ENCODE measurements at places on chromosomes 3 and 15.

DNA sequence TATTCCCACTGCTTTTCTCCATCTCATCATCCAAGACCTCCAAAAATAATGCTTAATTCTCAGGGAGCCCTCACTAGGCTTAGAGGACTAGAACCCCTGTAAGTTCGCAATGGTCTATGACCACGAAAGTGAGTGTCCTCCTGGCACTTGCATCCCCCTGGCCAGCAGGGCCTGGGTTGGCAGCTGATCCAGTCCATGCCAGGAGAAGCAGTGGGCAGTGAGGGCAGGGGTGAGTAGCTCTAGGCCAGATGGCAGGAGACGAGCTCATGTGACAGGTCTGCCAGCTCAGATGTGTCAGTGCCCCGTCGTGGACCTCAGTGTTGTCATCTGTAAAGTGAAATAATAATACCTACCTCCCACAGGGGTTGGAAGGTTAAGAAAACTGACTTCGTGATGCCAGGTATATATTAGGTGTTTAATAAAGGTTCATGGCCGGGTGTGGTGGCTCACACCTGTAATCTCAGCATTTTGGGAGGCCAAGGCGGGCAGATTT lies 11.1 kb downstream of the GP5 start:
- no peak for DNase-seq

- peak; percentile 65 for DNase-seq
Observed at GRCh38 chr15:94080416-94080815, 150.9 kb upstream of the MCTP2 start.

DNA sequence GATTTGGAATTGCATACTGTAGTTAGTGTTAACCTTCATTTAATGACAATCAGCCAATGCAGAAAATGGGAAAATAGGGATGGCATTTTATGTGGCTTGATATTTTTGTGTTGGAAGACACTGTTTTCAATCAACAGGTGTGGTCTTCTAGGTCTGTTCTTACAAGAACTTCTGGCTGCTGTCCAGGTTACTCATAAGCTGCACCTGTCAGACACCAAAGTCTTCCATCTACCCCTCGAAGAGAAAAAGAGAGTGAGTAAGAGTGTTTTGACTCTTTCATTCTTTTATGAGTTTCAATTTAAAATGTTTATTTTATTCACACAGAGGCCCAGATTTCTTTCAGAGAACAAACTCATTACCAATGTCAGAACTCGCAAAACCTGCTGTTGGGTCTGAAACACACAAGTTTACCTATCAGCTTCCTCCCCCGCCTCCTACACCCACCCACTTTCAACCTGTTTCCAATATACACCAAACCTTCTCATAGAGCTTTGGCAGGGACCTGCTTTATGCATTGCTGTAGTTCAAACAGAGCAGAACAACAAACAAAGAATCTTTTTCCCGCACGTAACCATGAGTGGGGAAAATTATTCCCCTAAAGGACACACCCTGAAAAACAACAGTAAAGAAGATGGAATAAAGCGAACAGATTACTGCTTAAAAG lies 767.7 kb upstream of the ALCAM start:
- no peak for DNase-seq

DNA sequence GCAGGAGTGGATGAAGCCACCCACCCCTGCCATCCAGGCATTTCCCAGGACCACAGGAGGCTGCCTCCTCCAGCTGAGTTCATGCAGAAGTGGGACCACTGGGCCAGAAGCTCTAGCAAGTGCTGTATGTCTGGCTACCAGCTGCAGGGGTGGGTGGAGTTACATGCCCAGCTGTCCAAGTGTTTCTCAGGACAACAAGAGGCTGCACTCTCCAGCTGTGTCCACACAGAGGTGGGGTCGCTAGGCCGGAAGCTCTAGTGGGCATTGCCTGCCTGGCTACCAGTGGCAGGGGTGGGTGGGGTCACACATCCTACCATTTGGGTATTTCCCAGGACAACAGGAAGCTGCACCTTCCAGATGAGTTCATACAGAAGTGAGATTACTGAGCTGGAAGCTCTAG lies 234.0 kb upstream of the PPP2R3A start:
- DNase-seq, result no peak

GRCh38 chr3:100002599-100003350 lies 111.5 kb downstream of the FILIP1L start:
- peak; percentile 91 for DNase-seq

GRCh38 chr15:100355342-100355741 lies 13.6 kb upstream of the ADAMTS17 start:
- no peak for DNase-seq

GRCh38 chr15:54011656-54012055 lies 33.4 kb downstream of the UNC13C start:
- DNase-seq, result no peak

GRCh38 chr3:169948559-169949448 lies 17.8 kb upstream of the SEC62 start:
- DNase-seq, result no peak

- DNase-seq, result peak; percentile 43
Observed at GRCh38 chr3:141240687-141241615, 9.3 kb downstream of the PXYLP1 start.

- peak; percentile 76 for DNase-seq
Observed at GRCh38 chr15:62739507-62739906, 303.0 kb upstream of the TPM1 start.

- no peak for DNase-seq
Observed at GRCh38 chr3:75059120-75059519, 444.7 kb upstream of the CNTN3 start.

DNA sequence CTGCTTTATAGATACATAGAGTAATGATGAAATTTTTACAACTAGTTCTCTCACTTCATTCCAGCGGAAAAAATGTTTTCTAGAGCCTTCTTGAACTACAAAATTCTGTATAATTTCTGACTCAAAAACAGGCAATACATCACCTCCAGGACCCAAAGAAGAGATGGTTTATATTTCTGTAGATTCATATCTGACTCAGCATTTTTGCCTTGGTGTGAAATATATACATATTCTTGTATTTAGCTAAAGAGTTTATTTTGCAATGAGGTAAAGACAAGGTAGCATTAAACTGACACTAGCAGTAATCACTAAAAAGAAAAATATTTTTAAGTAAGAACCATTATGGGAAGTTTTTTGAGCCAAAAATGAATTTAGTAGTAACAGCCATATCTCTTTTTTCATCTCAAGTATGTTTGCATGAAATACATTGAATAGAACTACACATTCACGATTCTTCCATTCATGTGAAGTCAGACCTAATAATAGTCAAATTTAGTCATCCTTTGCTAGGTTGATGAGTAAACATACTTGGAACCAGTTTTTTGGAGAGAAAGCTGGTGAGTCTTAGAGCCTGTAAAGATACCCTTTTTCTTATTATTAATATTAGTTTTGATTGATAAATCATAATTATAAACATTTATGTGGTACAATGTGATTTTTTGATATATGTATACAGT lies 31.6 kb downstream of the COL8A1 start:
- DNase-seq, result peak; percentile 29

DNA sequence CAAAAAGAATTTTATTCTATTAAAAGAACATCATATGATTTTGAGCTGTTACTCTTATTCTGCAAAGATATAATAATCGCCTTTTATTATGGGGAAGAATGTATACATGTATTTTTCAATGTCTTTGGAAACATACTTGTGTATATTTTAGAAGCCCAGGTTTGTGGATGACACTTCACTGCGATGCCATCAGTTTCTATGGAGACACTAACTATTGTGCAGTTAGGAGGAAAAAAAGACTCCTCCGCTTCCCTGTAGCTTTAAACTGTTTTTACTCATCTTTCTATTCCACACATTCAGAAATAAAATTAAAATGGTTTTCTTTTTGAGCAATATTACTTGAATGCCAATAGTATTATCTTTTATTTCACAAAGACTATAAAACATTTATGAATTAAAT lies 305.0 kb downstream of the NLGN1 start:
- DNase-seq, result no peak

- DNase-seq, result no peak
Observed at GRCh38 chr3:172974969-172975368, 166.1 kb downstream of the SPATA16 start.

Measured in AG10803 (cell line).